Stimulated activated CD4-positive, alpha-beta T cell treated with anti-CD3 and anti-CD28 coated beads, TNF-alpha, amount 100 ng/mL, for 48 hours (primary cell): ENCODE measurements at places on chromosomes 1 and 21.

DNA sequence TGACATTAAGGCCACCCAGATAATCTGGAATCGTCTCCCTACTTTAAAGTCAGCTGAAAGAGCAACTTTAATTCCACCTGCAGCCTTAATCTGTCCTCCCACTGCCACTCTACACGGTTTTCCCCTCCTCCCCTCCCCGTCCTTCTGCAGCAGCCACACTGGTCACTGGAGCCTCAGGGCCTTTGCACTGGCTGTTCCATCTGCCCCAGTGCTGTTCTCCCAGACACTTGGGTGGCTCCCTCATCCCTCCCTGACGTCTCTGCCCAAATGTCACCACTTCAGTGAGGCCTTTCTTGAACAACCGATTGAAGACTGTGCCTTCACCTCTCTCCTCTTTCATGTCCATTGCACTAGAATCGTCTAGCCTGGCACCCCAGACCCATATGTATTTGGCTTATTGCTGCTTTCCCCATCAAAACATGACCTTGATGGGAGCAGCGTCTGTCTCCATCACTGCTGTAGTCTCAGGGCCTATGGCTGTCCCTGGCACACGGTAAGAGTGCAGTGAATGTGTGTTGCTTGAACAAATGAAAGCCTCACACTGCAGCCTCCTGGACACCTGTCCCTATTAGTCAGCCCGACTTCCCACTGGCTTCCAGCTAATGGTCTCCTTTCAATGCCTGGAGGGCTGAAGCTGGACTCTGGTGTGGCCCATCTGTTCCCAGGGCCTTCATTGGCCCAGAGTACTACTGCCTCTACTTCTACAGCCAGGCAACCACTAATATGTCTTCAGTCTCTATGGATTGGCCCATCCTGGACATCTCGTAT is 10.6 kb upstream of the PRDM16 start:
- DNase-seq, result no peak

GRCh38 chr1:118185084-118185832 is at the start of gene SPAG17:
SPAG17 (minus strand) TSS chr1:118185228; CDS start chr1:118185157, 71 bp downstream.
- DNase-seq, result peak; percentile 3

DNA sequence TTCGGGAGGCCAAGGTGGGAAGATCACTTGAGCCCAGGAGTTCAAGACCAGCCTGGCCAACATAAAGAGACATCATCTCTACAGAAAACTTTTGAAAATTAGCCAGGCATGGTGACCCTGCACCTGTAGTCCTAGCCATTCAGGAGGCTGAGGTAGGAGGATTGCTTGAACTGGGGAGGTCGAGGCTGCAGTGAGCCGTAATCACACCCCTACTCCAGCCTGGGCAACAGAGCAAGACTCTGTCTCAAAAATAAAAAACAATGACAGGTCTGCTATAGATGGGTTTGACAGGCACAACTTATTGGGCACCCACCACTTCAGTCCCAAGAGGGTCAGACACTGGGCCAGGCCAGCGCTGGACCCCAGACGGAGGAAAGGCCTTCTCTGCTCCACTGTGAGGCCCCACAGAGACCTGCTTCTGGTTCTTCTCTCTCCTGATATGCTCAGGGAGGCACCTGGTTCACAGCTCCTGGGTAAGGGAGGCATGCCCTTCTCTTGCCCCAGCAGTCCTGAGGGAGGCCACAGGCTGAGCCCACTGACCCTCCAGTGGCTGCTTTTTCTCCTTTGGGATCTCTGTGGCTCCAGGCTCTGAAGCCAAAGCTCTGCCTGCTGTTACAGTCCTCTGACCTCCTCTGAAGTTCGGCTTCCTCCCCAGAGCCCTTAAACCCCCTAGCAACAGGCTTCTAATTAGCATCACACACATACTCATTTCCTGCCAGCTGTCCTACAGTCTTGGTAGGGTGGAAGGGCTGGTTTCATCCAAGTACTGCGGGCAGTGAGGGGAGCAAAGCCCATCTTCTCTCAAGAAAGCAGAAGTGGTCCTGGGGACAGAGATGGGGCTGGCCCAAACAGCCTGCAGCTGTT is 14.4 kb downstream of the S100A16 start:
- peak; percentile 0 for DNase-seq

GRCh38 chr1:55559842-55560241 is 344.7 kb upstream of the USP24 start:
- DNase-seq, result no peak

- no peak for DNase-seq
These were observed 60.7 kb downstream of the HSF2BP start for GRCh38 chr21:43598416-43599120.

DNA sequence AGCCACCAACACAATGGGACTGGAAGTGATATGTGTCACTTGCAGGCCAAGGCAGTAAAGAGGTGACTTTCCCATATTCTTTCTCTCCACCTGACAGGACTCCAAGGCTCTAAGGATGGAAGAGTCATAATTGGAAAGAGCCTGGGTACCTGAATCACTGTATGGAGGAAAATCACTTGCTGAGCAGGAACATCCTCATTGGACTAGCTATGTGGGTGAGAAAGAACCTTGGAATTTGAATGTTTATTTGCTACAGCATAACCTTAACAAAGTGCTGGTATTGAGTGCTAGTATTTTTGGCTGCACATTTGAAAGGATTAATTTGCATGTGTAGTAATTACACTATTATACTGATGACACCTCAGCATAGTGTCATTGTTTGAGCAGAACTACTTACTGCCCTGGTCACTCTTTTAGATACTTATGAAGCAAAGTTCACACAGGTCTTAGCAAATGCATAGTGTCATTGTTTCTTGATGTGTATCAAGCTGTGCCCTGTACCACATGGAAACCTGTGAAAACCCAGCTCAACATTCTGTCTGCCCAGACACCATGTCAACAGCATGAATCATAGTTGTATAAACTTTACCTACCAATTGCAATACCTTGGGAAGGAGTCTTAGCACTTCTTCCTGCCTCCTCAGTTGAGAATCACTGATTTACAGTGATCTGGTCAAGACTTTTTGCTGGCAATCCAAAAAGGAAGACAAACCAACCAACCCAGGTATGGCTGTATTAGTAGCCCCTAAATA is 5.1 kb upstream of the S100A10 start:
- no peak for DNase-seq

DNA sequence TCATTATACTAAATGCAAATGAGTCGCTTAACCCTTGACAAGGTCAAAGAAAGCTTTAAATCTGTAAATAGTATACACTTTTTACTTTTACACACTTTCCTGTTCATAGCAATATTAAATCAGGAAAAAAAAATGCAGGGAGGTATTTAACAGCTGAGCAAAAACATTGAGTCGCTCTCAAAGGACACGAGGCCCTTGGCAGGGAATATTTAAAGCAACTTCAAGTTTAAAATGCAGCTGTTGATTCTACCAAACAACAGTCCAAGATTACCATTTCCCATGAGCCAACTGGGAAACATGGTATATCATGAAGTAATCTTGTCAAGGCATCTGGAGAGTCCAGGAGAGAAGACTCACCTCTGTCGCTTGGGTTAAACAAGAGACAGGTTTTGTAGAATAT is 62.7 kb downstream of the CAPN2 start:
- DNase-seq, result no peak

GRCh38 chr1:216779686-216780085 is 56.5 kb upstream of the ESRRG start:
- no peak for DNase-seq

GRCh38 chr1:196467230-196467925 is 140.9 kb downstream of the KCNT2 start:
- no peak for DNase-seq

GRCh38 chr21:42668298-42668992 is 15.0 kb downstream of the PDE9A start:
- no peak for DNase-seq

DNA sequence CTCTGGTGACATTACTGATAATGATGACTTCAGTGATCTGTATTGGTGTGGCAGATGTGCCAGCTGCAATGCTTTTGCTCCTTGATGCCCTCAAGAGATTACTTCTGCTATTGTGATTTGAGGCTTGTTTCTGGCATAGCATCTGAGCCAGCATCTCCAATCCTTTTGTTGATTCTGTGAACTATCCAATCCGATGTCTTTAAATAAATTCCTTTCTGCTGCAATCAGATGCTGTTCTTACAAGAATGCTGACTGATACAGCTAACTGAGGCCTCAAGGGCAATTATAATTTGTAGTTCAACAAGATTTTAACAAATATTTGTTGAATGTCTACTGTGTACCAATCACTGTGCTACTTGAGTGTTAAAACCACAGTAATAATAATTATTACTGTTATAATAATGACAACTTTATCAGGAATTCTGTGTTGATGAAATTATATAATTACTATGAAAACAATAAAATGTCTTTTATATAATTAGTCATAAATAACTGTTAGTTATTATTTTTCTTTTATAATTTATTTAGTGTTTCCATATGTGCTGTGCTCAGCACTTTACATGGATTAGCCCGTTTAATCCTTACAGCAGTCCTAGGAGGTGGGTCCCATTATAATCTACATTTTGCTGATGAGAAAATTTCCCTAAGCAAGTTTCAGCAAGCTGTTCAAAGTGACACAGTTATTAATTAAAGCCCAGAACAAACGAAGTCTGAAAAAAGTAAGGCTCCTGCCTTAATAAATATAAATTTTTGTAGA is 308.2 kb downstream of the BRINP3 start:
- no peak for DNase-seq

- peak; percentile 17 for DNase-seq
These were observed 34.6 kb upstream of the SLC45A1 start for GRCh38 chr1:8283058-8283884.

DNA sequence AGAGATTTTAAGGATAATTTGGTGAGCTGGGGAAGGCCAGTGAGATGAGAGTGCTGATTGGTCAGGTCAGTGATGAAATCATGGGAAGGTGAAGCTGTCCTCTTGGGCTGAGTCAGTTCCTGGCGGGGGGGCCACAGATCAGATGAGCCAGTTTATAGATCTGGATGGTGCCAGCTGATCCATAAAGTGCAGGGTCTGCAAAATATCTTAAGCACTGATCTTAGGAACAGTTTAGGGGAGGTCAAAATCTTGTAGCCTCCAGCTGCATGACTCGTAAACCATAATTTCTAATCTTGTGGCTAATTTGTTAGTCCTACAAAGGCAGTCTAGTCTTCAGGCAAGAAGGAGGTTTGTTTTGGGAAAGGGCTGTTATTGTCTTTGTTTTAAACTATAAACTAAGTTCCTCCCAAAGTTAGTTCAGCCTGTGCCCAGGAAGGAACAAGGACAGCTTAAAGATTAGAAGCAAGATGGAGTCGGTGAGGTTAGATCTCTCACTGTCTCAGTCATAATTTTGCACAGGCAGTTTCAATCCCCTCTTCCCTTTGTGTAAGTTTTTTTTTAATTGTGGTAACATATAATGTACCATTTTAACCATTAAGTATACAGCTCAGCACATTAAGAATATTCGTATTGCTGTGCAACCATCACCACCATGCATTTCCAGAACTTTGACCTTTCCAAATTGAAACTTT is 39.4 kb downstream of the PTAFR start:
- DNase-seq, result no peak

GRCh38 chr1:150695561-150695960 is 1.4 kb downstream of the GOLPH3L start:
- DNase-seq, result no peak

- DNase-seq, result no peak
These were observed 5.5 kb upstream of the VPS45 start for GRCh38 chr1:150062113-150062512.
